ENCODE measurements at places on chromosomes 16 and 17. TPM values are rescaled to one million over a fixed set of nuclear protein-coding genes. Genes with fewer than 3 reads are reported as not detected.

- DNase-seq: no peak
These were observed 16.9 kb upstream of the MRPS23 start for GRCh38 chr17:57866723-57867122.

- DNase-seq: no peak
These were observed 46.4 kb downstream of the LDHD start for GRCh38 chr16:75070012-75070841.

DNA sequence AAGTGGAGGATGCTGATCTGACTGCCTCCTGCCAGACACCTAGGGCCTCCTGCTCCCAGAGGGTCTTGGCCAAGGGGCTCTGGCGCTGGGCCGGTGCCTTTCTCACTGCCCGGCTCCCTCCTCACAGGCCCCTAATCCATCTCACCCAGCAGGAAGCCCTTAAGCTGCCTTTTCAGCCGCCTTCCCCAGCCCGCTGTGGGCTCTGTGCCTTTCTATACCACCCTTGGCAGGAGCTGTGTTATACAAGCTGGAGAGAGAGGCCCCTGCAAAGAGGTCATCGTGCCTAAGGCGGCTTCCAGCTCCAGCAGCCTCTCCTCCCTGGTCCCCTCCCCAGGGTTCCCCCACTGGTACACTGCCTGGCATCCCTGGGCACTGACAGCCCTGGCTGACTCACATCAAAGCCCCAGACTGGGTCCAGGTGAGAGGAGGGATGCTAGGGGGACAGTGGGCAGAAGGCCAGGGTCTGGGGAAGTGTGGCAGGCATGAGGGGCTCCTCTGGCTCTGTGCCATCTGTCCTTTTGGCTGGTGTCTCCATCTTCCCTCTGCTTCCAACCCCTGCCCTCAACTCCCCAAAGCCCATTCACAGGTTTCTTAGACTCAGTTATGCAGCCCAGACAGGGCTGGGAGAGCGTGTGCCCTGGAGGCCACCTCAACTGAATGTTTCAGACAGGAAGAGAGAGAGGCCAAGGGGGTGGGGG is 15.3 kb upstream of the FZD2 start:
- peak; percentile 55 for DNase-seq

GRCh38 chr17:16215002-16215272 is 397 bp downstream of the NCOR1 start:
- DNase-seq: no peak

- DNase-seq: peak; percentile 45
These were observed at the start of gene CORO6 for GRCh38 chr17:29622337-29623282. TSS of gene CORO6 (minus strand) at chr17:29622912. CDS start at chr17:29621421, 1,491 bp downstream.

GRCh38 chr17:2412561-2413021 is 11.7 kb upstream of the MNT start:
- peak; percentile 57 for DNase-seq

GRCh38 chr17:82314727-82315605 is 2.4 kb downstream of the CD7 start:
- no peak for DNase-seq

DNA sequence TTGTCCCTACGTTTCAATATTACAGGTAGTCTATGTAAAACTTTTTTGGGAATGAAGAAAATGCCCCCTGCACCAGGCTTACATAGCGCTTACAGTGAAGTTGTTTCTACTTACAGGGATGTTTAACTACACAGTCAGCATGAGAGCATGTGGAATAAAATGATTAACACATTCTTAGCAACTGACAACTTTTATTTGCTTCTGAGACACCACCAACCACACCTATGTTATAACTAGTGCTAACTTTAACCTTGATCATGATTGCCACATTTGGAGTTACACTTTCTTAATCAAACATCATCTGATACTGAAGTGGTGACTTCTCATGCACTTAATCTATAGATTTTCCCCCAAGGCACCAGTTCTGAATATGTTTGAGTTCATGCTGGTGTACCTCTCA is 20.3 kb upstream of the ZNF267 start:
- DNase-seq: no peak

- DNase-seq: no peak
These were observed 34.5 kb upstream of the TNRC6A start for GRCh38 chr16:24694931-24695330.

DNA sequence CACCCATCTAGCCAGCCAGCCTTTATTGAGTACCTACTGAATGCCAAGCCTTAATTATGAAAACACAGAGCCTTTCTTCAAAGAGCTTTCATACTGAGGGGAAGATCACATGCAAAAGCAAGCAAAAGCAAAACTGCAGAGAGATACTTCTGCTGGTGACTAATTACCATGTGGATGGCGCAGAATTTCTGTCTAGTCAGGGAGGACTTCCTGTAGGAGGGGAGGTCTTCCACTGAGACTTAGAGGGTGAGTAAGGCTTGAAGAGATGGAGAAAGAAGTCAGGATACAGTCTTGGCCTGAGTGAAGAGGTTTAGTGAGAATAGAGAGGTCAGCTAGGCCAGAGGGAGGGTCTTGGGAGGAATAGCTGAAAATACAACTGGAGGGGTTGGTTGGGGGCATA is 53.9 kb upstream of the CCL2 start:
- no peak for DNase-seq

TMEM114 gene
- total RNA-seq: not detected

KRT12 gene
- total RNA-seq: not detected

ARHGAP23 gene
- 48.9 TPM for total RNA-seq

DNAAF1 gene
- 0.88 TPM for total RNA-seq

Measured in A172 (cell line).